ENCODE measurements at places on chromosomes 7 and 10.

DNA sequence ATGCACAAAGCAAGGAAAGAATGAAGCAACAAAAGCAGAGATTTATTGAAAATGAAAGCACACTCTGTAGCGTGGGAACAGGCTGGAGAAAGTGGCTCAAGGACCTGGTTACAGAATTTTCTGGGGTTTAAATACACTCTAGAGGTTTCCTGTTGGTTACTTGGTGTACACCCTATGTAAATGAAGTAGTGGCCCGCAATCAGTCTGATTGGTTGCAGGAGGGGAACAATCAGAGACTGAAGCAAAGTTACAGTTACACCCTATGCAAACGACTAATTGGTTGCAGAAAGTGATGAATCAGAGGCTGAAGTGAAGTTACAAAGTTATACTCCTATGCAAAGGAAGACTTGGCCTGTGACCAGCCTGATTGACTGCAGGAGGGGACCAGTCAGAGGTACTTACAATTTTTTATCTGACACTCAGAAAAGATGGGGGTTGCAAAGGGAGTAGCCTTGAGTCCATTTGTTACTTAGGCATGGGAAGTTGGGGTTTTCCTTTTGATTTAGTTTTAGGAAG is 3.6 kb upstream of the MTPN start:
- DNase-seq = peak; percentile 68

DNA sequence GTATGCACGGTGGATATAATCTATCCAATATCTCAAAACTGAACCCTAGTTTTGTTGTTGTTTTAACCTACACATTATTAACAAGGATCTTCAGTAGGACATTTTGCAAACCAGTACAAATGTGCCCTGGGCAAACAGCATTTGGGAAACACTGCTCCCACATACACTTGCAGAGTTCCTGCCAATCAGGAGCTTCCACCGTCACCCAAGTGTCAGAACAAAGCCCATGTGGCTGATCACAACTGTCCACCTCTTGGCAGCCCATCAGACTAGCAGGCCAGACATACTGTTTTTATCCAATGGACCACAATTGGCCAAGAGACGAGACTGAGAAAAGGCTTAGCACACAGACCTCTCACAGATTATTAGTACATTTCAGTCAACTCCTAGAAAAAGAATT is 200.4 kb downstream of the FAM107B start:
- no peak for DNase-seq

- no peak for DNase-seq
Observed at GRCh38 chr7:42057331-42057730, 179.7 kb downstream of the GLI3 start.

- DNase-seq = no peak
Observed at GRCh38 chr7:50793947-50794570, 11.4 kb upstream of the GRB10 start.

- DNase-seq = peak; percentile 61
Observed at GRCh38 chr10:32379318-32379949, 32.5 kb upstream of the EPC1 start.

- DNase-seq = peak; percentile 10
Observed at GRCh38 chr7:122532406-122533269, 166.3 kb downstream of the RNF133 start.

GRCh38 chr10:78861529-78862327 is 207.0 kb upstream of the ZMIZ1 start:
- no peak for DNase-seq

- DNase-seq = peak; percentile 38
Observed at GRCh38 chr10:32104622-32105509, 48.6 kb upstream of the KIF5B start.

DNA sequence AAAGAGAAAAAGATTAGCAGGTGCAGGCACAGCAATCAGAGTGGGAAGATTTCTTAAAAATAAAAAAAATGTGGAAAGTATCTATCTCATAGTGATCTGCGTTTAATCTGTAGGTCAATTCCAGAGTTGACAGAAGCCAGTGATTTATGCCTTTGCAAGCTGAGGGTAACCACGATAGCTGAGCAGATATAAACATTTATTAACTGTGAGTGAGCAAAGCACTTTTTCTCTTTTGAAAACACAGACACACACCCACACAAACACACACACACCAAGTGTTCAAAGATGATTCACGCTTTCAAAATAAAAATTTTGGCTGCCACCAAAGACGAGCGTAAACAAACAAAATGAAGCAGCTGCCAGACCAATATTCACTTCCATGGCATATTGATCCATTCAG is 243.2 kb upstream of the SLC26A5 start:
- DNase-seq = no peak

DNA sequence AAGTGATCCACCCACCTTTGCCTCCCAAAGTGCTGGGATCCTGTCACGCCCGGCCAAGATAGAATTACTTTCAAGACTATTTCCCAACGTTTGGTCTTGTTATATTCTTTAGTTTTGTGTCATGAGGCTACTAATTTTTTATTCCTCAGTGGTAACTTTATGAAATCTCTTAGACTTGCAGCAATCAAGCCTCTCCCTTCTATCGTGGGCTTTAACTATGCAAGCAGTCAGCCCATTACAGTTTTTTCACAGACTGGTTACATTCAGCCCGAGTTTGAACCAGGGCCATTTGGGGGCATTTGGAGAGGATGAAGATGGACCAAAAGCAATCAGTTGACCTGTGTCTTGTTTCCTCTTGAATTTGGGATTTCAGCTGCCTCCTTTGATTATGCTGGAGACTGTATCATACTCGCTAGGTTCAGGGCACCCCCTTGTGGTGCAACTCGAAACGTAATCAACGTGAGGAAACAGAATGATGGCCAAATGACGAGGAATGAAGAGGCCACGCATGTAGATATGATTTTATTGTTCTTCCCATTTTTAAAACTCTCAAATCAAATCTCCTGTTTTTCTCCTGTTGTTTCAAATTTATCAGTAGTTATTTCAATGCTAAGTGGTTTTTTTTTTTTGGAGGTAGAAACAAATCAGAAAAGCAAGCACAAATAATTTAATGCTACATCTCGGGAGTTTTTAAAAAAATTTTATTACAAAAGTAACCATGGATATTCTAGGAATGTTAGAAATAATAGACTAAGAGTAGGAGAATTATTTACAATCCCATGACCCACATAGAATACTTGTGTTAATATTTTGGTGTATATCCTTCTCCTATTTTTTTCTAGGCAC is 151.6 kb downstream of the KIAA1217 start:
- DNase-seq = peak; percentile 74

DNA sequence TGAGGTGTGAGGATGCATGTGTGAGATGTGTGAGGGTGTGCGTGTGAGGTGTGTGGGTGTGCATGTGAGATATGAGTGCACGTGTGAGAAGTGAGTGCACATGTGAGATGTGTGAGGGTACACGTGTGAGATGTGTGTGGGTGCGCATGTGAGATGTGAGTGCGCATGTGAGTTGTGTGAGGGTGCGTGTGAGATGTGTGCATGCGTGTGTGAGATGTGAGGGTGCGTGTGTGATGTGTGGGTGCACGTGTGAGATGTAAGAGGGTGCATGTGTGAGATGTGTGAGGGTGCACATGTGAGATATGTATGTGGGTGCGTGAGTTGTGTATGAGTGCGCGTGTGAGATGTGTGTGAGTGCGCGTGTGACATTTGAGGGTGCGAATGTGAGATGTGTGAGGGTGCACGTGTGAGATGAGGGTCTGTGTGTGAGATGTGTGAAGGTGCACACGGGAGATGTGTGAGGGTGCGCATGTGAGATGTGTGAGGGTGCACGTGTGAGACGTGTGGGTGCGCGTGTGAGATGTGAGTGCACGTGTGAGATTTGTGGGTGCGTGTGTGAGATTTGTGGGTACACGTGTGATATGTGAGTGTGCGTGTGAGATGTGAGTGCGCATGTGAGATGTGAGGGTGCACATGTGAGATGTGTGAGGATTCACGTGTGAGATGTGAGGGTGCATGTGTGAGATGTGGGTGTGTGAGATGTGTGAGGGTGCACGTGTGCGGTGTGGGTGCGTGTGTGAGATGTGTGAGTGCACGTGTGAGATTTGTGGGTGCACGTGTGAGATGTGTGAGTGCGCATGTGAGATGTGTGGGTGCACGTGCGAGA is 30.5 kb downstream of the PPIF start:
- DNase-seq = no peak

- peak; percentile 38 for DNase-seq
Observed at GRCh38 chr7:73941836-73942551, 81.0 kb downstream of the TMEM270 start.
